CD4-positive, alpha-beta T cell treated with Interleukin-12 subunit alpha and Interleukin-12 subunit beta, for 1 hour (primary cell): ENCODE measurements at places on chromosomes 1 and 21.
A peak's percentile ranks its signal among the peaks of the same experiment; 100 is the strongest.

GRCh38 chr1:43760745-43761317 lies 53.5 kb downstream of the ST3GAL3 start:
- no peak for DNase-seq

DNA sequence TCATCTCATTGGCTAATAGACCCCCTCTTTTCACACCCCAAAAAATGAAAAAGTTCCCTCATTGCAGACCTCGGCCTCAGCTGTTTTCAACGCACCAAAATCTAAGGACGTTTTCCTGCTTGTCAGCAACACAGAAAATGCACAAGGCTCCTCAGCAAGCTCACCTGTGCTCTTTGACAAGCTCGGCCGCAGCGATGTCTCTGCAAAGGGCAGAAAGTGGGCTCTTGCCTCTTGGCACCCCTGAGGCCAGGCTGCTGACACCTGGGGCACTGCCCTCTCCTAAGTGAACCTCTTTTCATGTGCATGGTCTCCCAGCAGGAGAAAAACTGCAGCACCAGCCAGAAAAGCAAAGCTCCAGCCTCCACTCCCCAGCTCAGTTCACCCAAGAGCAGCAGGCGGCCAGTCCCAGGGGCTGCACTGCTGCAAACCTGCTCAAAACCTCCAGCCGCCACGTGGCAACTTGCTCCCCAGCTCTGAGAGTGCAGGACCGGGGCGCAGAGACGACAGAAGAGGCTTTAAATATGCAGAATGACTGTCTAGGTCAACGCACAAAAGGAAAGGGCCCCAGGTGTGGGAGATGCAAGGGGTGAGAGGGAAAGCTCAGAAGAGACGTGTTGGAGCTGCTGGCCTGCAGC lies 101.7 kb downstream of the PDE9A start:
- no peak for DNase-seq

DNA sequence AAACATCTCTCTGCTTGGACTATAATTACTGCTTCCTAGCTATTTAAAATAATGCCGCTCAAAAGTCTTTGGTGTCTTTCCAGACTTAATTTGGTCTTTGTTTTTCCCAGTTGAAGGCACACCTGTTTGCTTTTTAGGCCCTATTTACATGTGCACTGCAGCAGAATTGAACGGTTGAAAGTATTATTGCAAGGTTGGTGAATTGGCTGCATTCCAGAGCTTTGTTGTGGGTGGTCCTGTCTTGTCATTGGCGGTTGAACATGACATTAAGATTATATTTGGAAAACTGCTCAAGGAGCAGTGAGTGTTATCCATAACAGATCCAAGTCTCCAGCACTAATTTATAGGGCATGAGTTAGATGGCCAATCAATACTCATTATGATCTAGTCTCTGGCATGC lies 656.3 kb downstream of the PTPRC start:
- no peak for DNase-seq

DNA sequence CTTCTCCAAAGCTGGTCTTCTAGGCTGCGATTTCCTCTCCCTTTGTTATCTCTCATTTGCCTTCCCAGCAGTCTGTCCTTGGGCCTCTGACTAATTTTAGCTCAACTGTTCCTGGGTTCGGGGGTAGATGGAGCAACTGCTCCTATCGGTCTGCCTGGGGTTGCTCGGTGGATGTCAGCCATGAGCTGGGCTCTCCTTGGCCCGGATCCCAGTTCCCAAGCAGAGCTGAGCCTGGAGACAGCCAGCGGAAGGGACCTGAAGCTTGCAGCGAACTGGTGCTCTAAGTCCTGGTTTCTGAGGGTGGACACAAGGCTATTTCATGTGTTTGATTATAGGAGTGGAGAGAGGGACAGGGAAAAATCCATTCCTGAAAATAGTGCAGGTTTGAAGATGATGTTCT lies 423.0 kb downstream of the RPS6KC1 start:
- no peak for DNase-seq

- DNase-seq: no peak
These were observed 43.3 kb upstream of the DIRAS3 start for GRCh38 chr1:68093737-68094136.

GRCh38 chr1:203534526-203534925 lies 40.6 kb downstream of the OPTC start:
- DNase-seq: no peak

DNA sequence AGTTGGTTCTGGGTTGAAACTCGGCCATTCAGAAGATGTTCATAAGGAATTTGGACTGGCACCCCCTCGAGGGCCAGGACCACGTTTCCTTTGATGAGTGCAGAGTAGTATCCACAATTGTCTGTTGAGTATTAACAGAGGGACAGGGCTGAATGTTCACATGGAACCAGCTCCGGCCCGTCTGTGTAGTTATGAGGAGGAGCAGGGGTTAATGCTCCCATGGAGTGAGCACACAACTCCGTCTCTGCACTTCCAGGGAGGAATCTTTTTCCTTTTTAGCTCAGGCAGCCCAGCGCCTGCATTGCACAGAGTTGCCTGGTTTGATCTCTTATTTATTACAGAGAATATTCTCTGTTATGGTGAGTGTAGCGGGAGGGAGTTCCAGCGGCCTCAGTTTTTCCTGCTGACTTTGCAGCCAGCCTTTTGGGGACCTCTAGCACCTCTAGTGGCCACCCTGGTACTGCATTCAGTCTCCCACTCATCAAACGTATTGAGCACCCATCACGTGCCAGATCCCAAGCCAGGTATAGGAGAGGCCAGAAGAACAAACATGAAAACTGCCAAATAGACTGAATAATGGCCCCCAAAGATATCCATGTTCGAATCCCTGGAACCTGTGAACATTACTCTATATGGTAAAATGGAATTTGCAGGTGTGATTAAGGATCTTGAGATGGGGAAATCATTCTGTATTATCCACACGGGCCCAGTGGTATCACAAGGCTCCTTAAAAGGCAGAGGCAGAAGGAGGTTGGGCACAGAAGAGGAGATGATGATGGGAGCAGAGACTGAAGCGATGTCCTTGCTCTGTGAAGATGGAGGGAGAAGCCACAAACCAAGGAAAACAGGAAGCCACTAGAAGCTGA lies 167.7 kb upstream of the CSF3R start:
- DNase-seq: peak; percentile 54

DNA sequence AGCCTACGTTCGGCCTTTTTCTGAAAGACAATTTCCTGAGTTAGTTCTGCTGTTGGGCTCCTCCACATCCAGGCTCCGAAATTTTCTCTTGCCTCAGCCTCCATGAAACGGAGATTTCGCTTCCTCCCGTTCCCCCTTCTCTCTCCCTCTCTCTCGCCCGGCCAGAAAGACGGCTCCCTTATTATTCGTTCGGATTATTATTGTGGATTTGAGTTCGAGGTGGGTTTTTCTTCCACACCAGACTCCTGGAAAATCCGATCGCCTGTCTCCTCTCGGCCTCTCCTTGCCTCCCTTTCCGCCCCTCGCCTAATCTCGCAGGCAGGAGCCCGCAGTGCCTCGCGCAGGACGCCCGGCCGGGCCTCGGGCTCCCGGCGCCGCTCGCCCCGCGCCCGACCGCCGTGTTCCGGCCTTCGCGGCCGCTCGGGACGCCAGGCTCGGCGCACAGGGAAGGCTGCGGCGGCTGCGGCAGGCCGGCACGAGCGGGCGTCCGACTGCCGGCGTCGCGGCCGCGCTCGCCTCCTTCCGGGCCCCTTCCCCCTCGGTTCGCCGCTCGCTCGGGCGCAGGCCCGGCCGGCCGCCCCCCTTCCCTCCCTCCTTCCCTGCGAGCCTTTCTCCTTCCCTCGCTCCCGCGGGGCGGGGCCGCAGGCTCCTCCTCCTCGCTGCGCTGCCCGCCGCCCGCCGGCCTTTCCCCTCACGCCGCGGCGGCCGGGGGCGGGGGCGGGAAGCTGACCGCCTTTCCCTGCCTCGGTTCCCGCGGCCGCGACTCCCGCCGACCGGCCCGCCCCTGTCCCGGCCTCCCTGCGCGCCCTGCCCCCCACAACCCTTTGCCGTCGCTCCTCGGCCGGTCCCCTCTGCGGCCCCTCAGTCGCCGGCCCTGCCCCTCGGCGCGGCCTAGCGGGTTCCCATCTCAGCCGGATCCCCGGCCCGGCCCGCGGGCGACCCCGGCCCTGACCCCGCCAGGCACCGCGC lies at the start of gene ARHGEF11:
Gene ARHGEF11 (minus strand): TSS at position 493 of the 969 bp plus-strand sequence. CDS start 1,412 bp downstream, outside the sequence.
- DNase-seq: peak; percentile 2

DNA sequence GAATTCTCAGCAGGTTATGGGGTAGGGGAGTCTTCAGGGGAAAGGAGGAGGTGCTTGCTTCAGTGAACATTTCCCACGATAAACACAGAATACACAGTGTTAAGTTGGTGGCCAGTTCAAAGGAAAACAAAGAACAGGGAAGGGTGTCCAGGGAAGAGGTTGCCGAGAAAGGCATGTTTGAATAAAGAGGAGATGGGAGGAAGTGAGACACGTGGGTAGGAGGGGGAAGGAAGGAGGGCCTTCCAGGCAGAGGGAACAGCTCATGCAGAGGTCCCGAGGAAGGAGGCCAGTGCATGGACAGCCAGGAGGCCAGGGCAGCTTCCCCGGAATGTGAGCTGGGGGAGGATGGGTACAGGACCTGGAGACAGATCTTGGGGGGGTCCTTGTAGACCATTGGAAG lies 130.3 kb upstream of the TMEM51 start:
- no peak for DNase-seq

DNA sequence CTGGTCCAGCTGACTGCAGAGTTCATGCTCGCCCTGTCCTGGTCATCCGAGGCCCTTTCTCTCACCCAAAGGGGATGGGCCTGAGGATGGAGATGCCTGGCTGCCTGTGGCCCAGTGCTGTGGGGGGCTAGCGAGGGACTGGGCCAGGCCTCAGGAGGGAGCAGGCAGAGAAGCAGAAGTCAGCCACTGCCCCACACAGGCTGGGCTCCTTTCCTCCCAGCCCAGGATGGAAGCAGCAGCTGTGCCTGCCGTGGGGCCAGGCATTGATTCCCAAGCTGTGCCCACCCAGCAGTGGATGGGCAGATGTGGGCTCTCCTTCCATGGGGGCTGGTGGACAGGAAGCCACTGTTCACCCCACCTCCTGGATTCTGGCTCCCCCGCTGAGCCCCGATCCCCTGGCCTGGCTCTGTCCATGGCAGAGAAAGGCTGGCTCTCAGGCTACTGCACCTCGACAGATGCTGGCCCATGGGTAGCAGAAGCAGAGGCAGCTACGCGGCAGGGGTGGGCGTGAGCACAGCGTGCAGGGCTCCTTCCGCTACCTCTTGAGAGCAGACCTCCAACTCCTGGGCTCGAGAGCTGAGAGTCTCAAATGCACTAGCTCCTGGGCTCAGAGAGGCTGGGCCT lies 24.6 kb downstream of the RUNX3 start:
- no peak for DNase-seq

- DNase-seq: no peak
These were observed 15.8 kb downstream of the INPP5B start for GRCh38 chr1:37931102-37931360.

DNA sequence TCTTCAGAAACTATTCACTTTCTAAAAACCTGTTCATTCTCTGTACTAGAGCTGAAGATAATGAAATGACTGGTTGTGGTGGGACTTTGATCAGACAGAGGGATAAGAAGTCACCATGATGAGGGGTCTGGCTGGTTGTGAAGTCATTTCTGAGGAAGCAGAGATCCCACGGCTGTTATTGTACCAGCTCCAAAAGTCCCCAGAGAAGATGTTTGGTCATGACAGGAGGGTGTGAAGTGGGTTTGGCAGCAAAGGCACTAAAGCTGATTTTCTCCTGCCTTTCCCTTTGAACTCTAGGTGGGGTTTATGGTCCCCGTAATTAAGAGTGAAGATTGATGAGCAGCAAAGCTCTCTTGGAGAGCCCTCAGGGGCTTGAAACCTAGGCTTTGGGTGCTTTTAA lies 103.1 kb upstream of the CACHD1 start:
- DNase-seq: no peak

DNA sequence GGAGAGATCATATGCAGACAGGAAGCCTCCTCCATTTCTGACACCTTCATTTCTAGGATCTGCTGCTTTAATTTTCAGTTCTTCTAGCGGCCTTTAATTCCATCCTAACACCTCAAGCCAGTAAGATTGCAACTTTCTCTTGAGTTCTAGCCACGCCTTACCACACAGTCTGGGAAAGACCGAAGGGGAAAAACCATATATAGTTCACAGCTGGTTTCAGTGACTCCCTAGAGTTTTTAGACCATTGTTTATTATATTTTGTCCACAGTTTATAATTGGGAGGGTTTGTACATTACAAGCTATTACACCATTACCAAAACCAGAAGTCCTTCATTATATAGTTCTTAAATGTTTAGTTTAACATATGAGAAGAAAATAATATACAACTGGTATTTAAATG lies 37.5 kb downstream of the DPH5 start:
- no peak for DNase-seq
